ENCODE measurements at places on chromosomes 1 and 21.

DNA sequence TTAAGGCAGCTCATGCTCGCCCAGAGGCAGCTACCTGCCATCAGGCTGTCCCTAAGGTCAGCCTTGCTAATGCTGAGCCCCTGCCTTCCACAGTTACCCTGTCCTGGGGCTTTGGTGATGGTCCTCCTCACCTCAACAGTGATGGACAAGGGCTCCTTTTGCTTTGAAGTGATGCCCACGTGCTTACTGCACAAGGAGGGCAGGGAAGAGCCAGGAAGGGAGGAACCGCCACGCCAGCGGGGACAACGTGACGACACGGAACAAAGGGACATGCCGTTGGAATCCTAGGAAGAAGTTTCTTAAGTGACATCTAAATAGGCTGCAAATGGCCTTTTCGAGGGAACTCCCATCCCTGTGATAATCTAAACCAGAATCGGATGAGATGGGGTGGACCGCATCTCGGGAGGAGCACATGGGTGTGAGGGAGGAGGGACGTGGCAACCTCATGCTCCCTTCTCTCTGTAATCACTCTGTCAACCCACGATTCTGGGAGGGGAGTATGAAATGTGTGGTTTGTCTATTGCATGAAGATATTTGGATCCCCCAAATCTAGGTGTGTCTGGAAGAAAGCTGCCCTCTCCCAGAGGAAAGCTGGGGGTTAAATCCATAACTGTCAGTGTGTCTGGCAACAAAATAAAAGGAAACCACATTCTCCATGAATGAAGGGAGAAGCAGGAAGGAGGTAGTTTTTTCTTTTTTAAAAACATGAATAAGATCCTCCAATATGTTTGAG is 110.9 kb upstream of the IRF2BP2 start:
- DNase-seq: no peak

DNA sequence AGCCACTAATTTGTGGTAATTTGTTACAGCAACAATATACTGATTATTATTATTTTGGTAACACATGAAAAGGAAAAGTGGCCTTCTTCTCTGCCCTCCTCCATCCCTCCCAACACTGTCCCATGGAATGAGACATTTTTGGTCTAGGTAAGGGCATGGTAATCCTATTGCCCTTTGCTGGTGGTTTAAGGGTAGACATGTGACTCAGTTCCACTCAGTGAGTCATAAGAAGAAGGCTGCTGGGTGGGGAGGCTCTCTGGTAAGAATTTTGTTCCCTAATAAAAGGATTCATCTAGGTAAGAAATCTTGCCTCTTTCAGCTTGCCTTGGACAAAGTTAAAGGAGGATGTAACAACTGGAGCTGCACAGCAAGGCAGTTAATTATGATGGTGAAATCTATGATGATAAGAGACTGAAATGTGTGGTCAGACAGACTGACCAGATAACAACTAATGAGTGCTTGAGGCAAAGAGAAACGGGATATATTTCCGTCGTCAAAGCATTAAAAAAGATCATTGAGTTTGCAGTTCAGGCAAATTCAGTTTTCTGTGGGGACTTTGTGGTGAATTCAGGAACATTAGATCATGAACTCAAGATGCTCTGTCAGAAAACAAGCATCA is 232.0 kb upstream of the KCNK2 start:
- DNase-seq: no peak

GRCh38 chr1:190474650-190475211 is 2.9 kb downstream of the BRINP3 start:
- DNase-seq: no peak

DNA sequence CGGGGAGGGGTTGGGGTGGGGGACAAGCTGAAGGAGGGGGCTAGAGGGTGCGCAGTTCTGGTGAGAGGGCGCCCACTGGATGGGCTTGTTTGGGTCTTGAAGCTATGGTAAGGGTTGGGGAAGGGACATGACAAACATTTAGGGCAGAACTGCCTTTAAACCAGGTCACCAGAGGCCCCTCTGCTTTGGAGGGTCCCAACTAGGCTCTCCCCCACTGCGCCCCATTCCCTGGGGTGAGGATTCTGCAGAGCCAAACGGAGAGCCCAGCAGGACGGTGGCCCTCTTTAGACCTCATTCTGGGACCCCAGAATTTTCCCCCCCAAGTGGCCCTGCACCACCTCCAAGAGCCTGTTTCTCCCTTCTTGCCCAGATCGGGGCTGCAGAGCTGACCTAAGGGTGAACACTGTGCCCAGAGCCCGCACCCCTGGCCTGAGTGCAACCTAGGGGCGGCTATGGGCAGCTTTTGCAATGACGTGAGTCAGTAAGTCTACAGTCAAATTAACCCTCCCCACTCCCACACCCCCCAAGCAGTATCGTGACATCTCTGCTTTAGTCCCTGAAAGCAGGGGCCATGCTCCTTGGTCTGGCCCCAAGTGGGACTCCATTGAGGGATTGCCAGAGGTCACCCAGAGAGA is 593.8 kb downstream of the MATN1 start:
- DNase-seq: no peak

DNA sequence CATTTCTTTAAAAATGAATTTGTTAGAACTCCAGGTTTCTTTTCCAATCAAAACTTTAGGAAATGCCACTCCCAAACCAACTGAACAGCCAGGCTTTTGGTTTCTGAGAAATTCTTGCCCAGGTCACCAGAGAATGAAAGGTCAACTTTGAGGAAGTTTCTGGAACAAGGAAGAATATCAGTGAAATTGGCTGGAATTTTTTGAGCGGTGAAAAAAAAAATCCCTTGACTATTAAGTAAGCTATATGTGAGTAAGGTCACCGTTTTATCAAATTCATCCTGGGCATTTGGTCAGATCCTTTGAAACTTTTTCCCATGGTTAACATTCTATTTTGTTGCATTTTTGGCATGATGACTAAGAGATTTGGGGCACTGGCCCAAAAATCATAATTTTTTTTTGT is 469.3 kb downstream of the LTN1 start:
- DNase-seq: no peak

DNA sequence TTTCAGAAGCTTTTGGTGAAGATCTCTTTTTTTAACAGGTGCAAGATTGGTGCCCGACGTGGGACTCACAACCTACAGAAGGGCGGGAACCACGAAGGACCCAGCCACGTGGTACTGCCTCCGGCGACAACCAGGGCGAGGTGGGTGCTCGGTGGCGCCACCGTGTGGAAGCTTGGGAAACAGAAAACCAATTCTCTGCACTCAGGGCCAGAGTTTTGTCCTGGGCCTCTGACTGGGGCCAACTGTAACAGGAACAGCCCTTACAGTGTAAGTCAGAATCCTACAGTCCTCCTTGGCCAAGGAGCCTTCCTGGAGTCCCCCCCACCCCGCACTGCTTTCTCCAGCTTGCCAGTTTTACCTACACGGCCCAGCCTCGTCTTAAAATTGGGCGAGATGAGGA is 11.6 kb upstream of the S100A7A start:
- DNase-seq: peak; percentile 21

GRCh38 chr21:15616864-15617574 is 112.8 kb upstream of the USP25 start:
- no peak for DNase-seq

- no peak for DNase-seq
These were observed 38.3 kb upstream of the PRSS38 start for GRCh38 chr1:227777156-227777555.

GRCh38 chr21:39667353-39667891 is 54.7 kb downstream of the B3GALT5 start:
- DNase-seq: no peak

GRCh38 chr1:203592156-203592555 is 34.5 kb upstream of the ATP2B4 start:
- no peak for DNase-seq

DNA sequence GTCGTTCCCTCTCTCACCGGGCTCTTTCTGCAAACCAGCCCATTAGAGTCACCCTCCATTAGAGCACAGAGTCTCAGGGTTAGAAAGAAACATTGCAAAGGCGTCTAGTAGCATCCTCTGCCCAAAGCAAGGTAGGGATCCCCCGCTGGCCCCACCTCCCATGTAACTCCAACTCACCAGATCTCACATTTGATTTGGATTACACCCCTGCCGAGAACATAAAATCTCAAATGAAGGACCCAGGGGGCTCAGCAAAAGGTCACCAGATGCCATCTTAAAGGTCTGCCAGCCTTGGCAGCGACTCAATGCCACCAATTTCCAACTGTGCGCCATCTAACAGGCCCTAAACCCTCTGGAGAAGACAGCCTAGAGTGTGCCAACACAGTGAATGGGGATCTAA is 14.1 kb downstream of the C1orf87 start:
- no peak for DNase-seq

- DNase-seq: peak; percentile 61
These were observed 9.4 kb upstream of the FMO3 start for GRCh38 chr1:171081314-171081753.

DNA sequence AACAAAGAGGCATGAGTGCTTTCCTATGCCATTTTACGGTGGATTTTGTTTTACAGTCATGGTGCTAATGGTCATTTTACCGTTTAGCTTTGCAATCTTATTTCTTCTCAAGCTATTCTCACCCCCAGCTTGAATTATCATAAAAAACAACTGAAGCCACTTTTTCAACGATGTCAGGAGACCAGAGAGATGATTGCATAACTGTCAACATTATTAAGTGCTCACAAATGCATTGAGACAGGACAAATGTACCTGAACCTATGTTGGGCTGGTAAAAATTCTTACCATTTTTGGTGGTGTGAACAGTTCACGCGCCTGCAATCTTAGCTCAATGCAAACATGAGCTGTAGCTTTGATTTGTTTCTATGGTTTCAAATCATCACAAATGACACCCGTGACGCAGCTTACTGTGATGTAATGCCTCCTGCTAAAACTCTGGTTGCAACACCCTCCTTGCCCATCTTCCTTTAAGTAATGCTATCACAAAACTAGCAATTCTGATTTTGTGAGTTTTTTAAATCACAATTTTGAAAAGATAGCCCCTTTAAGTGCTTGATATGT is 104.4 kb downstream of the UCHL5 start:
- DNase-seq: no peak

DNA sequence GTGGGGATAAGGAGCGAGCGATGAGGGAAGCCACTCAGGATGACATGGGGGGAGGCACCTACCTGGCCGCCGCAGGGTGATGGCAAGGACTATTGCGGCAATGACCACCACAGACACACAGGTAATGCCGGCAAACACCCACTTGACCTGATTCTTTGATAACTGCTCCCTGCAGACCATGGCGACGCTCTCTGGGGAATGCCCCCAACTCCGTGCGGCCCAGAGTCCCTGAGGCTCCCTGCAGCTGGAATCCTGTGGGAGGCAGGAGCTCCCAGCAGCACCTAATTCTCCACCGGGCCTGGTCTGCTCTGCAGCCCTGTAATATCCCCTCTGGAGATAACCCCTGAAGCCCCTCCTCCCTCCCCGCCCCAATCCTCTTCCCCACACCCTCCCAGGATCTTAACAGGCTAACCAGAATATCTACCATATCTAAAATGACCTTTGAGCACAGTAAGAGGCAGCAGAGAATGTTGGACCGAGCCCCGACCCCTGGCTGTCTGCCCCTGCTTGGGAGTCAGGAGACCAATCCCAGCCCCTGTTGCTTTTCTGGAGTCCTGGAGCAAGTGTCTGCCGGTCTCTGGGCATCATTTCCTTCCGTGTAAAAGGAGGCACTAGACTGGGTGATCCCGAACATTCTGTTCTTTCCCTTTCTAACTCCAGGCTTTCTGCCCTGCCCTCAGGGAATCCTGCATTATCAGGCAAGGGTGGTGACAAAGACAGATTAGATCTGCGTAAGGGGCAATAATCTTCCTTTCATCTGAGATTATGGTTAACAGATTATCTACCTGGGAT is at the start of gene FAM151A:
TSS of gene FAM151A (minus strand) at position 310 of the 792 bp plus-strand sequence. CDS start at position 180, 130 bp downstream.
- no peak for DNase-seq

GRCh38 chr1:244218220-244218619 is 167.1 kb downstream of the ZBTB18 start:
- DNase-seq: no peak

DNA sequence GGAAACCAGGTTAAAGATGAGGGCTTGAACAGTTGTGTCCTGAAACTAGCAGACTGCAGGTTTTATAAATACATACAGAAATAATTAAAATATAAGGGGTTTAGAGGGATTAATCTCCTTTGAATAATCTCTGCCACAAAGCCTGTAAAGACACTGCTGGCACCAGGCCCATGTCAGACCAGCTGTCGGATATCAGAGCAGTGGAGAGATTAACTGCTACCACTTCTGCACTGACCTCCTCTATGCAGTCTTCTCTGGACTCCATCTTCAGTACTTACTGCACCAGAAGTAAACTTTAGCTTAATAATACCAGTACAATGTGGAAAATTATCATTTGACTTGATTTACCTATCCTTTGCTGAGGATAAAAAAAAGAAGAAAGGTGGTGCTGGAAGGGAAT is 128.6 kb downstream of the LHX4 start:
- no peak for DNase-seq

DNA sequence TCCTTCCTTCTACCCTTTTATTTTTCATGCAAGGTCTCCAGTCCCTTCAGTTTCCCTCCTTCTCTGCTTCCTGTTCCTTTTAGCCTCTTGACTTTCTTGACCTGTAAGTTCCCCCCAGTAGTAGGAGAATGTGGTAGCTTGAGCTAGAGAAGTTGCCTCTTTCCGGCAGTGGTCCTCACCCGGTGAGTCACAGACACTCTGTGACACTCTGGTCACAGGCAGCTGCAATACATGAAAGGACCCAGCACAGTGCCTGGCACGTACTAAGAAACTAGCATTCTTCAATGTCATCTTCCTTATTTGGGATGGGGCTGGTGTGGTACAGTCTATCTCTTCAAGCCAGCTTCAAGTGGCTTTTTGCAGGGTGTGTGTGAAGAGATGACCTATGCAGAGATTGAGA is 16.0 kb downstream of the PFKFB2 start:
- no peak for DNase-seq

DNA sequence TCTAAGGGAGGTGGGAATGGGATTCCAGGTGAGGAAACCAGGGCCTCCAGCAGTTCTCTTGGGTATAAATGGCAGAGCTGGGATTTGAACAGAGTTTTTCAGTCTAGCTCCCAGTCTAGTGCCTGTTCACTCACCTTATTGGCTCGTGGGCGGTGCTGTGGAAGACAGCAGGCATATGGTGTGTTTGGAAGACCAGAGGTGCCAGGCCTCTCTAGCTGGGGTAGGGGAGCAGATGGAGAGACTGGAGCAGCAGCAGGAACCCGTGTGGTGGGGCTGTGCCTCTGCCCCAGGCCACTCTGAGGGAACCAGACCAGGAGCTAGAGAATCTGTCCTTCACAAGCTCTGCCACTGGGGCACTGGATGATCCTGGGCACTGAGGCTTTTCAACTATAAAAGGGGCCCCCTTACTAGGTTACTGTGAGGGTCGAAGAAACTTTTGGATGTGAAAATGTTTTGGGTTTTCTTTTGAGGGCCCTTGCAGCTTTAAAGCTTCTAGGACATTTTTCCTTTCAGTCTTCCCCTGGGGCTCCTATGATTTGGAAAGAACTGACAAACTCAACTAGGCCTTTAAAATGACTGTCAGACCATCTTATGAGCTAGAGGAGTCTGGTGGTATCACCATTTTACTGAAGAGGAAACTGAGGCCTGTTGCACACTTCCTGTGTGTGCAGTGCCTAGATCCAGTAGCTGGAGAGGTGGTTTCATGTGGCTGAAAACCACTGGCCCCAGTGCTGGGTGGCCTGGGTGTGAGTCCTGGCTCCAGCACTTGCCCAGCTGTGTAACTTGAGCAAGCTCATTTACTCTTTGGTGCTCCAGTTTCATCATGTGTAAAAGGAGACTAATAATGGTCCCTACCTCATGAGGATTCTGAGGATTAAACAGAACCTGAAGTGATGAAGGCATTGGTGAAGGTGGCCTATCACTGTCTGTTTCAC is 6.1 kb downstream of the DMRTB1 start:
- DNase-seq: no peak
